GF-D8 (cell line): ENCODE measurements at places on chromosomes 12 and 14.

GRCh38 chr14:80850197-80850814 lies 91.2 kb downstream of the CEP128 start:
- no peak for DNase-seq

DNA sequence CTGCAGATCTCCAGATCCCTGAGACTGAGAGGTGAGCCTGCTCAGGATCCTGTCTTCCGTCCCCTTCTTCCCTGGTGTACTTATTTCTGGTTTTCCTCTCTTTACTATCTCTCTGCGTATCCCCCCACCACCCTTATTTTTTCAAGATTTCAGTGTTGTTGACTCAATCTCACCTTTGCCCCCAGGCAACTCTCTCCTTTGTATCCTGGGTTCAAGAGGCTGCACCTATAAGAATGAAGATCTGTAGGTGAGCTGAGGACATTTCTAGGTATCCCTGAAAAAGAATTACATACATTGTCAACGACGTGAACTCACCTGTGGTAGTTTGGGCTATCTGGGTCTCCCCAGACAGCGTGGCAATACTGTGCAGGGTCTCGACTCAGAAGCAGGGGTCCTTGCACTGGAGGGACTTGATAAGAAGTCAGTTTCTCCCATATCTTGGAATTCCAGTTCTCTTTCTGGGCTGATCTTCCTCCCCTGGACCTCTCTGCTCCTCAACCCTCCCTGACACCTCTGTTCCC lies 659 bp downstream of the CIROP start:
- no peak for DNase-seq

GRCh38 chr12:46158501-46158900 lies 110.3 kb downstream of the SLC38A1 start:
- no peak for DNase-seq

DNA sequence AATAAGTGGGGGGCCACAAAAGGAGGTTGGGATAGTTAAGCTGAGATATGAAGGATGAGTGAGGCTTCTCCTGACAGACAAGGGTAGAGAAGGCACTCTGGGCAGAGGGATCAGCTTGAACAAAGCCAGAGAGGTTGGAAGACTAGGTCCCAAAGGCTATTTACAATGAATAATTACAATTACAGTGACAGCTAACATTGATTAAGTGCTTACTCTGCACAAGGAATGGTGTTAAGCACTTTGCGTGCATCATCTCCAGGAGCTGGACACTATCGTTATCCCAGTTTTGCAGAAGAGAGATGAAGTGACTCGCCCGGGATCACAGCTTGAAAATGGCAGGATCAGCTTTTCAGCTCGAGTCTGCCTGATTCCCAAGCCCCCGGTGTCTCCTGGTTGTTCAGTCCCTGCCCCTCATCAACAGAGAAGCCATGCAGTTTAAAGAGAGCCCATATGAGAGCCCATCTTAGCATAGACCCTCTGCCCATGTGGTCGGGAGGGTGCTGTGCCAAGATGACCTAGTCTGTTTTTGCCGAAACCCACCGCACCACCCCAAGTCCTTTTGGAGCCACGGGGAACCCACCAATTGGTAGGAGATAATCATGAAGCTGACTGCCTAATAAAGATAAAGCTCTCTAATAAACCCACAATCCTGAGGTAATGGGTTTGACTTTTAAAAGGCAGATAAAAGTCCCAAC lies 89.9 kb upstream of the HSPB8 start:
- DNase-seq: no peak

GRCh38 chr12:47122602-47123001 lies 42.8 kb upstream of the AMIGO2 start:
- no peak for DNase-seq

DNA sequence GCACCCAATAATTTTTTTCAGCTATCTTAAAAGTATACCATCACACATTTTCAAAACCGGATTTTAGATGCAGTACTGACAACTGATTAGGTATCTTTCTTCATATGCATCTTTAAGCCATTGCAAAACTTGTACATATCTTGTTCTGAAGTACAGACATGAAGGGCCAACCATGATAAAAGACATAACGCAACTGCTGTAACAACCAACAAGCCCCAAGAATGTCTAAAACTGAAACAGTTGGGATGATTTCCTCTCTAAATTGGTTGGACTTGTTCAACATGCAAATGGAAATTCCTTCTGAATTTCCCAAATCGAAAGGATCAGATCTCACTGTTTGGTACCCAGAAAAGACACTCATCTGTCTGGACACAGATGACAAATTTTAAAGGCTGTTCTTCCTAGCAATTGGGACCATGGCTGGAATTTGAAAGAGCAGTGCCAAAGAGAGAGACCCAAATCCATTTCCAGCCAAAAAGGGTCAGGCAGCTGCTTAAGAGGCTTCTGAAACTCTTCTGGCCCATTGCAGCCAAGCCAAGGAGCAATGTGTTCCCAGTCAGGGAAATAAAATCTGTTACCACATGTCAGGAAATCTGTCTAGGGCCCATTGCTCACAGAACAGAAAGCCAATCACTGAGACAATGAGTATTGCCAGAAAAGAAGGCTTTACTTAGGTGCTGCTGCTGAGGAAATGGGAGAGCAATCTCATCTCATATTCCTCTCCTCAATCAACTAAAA lies 1122.4 kb upstream of the USP15 start:
- no peak for DNase-seq

DNA sequence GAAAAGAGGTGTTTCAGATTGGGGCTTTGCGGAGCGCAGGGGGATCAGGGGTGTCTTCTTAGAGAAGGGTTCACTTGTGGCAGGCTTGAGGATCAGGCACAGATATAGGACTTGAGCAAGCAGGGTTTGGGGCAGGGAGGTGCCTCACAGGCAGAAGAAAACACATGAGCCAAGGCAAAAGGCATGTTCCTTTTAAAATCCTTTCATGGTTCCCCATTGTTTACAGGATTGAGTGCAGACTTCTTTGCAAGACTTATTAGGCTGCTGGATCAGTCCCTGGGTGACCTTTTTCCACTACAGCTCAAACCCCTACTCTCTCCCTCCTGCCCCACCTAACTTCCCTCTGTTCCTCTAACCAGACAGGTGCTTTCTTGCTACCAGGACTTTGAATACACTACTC lies 19.7 kb downstream of the HSPB8 start:
- no peak for DNase-seq

- DNase-seq: no peak
These were observed 32.6 kb downstream of the PELI2 start for GRCh38 chr14:56150645-56151345.

GRCh38 chr14:63204407-63205043 lies at the start of gene RHOJ:
TSS of gene RHOJ (plus strand) at chr14:63204443. CDS start at chr14:63204870, 427 bp downstream.
- DNase-seq: no peak

DNA sequence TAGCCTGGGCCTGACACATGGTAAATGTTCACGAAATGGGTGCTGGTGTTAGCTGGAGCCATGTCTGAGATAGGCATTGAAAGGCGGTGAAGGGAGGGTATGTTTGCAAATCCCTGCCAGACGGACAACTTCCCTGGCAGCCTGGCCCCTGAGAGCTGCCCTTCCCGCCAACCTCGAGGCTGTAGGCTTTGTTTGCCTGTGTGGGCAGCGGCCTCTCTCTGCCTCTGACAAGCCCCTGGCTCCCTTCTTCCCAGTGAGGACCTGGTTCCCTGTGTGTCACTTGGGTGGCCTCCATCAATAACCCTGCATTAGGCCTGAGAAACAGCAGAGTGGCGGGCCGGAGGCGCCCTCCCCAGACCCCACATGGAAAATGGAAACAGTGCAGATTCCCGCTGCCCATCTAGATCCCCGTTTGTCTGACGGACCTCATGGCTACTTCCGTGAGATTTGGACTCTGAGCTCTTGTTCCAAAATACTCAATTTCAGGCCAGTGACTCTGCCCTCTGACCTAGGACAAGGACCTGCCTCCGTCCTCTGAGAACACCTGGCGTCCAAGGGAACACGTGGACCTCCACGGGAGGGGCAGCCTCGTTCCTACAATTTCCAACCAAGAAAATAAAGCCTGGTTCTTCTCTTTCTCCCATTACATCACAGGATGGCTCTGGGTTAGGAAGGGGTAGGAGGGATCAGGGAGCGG lies 325.5 kb downstream of the DPF3 start:
- no peak for DNase-seq

GRCh38 chr12:34186492-34186891 lies 164.2 kb downstream of the ALG10 start:
- no peak for DNase-seq

DNA sequence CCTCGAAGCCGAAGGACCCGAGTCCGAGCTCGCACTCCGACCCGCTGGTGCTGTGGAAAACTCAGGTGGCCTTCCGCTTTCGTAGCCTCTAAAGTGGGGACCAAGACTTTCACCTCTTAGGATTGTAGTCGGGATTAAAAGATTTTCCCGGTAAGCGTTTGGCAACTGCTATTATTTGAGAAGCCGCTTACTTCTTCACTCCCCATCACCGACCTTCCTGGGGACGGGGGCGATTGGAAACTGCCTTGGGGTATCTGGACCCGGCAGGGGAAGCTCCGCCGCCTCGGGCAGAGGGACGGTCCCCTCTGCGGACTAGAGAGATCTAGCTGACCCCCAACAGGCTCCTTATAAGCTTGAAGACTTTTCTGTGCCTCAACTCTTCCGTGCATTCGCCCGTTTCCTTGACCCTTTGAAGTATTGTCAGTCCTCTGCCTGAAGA lies 659 bp downstream of the TRAFD1 start:
- no peak for DNase-seq

DNA sequence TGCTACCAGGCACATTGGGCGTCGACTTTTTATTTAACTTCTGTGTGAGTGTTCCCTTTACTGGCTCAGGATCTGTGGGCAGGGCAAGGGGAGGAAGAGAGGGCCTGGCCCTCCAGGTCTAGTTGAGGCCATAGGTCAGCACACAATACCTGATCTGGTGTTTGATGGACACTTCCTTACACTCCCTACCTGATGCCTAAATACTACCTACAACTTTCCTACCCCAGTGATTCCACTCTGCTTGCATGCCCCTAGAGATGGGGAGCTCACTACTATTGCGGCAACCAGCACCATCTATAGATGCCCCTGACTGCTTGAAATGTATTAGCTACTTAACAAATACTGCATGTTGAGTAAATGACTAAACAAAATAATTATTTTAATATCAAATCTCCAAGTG lies 20.8 kb upstream of the BEGAIN start:
- DNase-seq: no peak

DNA sequence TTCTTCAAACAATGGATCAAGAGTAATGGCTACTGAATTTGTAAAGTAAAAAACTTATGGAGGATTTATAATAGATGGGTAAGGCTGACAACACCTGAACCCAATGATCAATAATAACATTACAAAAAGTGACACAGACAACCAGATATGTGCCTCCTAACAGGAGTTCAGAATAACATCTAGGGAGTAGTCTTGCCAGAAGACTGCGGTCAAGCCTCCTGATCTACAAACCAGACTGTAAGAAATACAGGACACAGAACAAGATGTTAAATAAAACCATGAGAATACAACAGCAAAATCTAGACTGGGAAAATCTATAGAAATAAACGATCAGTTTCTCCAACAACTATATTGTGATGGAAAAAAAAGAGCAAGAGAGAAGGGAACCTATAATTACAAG lies 262.6 kb upstream of the TMTC1 start:
- DNase-seq: no peak

- no peak for DNase-seq
These were observed at the start of gene HOXC6 for GRCh38 chr12:54028314-54029201. TSS of gene HOXC6 (plus strand) at chr12:54028440. CDS start at chr12:54028522, 82 bp downstream.
